ENCODE measurements at places on chromosomes 11 and 22.

DNA sequence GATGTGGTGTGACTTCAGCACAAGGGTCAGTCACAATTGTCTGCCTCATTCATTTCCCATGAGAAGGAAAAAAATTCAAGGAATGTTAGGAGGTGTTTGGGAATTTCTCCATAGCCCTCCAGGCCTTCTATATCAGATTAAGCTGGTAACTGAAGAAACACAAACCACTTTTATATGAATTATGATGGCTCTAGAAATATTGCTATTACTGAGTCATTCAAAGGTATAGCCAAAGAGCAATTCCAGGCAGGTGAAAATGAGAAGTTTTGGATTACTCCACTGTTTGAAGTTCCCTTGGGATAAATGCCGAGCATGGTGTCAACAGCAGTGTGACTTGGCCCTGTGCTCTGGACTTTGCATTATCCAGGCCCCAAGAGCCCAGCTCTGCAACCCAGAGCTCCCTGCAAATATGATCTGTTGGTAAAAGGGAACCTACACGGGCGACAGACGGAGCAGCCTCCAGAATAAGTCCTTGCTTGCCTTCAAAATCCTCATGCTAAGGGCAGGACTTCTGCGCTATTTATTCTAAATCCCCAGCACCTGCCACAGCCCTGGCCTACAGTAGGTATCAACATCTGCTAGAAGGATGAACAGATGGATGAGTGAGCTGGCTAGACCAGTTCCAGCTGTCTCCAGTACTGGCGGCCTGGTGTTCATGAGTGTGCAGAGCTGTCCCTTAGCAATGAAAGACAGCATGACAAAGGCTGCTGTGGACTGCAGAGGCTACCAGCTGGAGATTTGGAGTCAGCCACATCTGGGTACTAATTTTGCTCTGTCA lies 67.5 kb upstream of the ZBED5 start:
- DNase-seq, result peak; percentile 40

DNA sequence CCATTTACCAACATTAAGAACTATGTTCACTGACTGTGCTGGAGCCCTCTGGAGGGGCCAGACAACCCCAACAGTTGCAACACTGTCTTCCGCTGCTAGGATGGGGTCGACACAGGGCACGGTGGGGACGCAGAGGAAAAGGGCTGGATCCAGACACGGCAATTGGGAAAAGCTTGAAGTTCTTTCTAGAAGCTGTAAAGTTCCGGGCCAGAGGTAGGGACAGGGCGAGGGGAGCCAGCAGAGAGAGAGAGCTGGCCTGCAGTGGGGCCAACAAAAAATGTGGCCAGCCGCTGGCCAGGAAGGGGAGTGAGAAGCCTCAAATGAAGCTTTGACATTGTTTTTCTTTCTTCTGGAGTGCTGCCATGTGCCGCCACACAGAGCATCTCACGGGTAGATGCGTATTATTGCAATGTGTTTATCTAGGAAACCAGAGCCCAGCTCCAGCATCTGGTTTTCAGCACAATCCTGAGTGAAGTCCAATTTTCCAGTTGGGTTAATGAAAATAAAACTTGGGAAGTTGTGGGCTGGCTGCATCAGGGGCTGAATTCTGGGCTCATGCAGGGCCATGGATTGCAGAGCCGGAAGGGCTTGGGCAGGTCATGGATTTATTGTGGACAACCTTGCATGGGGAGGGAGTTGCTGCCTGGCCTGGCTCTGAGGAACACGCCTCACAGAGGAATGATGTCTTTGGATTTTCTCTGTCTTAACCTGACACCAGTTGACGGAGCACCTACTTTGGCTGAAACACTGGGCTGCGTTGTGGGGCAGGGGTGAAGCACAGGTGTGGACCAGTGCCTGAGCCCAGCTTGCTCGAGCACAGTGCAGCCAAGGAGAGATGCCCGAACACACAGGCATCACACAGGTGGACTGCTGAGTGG lies 67.6 kb upstream of the AMPD3 start:
- peak; percentile 81 for DNase-seq

DNA sequence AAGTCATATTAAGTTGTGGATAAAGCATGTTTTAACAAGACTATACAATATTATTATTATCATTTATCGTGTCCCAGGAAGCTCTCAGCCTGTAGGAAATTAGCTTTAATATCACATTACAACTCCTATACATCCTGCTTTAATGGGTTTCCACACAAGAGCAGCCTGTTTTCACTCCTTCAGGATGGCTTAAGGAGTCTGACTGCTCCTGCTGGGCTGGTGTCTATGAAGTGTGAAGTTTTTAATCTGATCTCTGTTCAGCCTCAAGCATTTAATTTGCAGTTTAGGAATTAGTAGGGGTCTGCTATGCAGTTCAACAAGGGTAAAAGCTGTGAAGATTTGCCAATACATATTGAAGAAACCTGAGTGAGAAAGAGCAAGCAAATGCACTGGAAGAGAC lies 653.4 kb upstream of the LRRC4C start:
- DNase-seq, result no peak

GRCh38 chr11:100105255-100105981 lies 581.7 kb upstream of the ARHGAP42 start:
- no peak for DNase-seq

DNA sequence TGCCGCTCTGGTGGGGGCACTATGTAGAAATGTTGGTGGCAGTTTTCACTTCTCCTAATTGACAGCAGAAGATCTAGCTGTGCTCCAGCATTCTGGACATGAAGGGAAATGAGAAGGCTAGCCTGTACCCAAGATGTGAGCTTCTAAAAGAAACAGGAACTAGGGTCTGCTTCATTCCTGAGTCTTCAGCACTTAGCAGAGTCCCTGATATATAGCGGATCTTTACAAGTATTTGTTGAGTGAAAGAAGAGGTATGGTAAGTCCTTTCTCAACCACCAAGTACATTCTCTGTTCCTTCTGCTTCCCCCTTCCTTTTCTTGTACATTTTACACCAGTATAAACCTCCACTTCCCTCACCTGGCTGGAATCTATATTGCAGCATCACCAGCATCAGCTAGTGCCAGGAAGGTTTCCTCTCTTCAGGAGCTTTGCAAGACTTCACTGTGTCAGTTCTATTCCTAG lies 408.3 kb upstream of the CADM1 start:
- no peak for DNase-seq

DNA sequence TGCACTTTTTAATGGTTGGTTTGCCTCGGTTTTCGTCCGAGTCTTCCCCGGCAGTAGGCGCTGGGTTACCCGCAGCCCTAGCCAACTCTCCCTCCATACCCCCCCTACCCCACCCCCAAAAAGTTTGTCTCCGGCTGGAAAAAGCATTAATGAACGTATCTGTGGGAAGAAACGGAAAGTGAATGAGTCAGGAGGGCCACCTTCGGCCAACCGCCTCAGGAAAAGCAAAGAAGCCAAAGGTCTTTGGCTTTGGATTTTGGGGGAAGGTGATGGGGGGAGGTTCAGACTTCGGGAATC lies 508 bp upstream of the FLI1 start:
- DNase-seq, result peak; percentile 72

DNA sequence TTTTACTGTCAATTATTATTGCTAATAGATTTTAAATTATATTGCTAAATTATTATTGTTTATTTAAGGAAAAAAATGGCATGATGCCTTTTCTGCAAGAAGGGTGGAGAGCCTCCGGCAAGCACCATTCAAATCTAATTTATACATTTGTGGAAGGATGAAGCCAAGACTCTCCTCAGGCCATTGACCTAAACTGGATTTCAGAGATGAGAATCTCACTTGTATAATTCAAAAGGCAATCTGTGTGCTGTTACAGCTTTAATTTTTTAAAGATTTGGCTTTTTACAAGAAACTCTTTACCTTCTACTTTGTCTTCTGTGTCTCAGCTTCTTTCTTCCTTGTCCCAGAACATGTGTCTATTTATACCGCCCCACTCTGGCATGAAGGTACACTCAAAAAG lies 722.5 kb downstream of the ETS1 start:
- no peak for DNase-seq

GRCh38 chr11:44811841-44812448 lies 85.2 kb downstream of the TSPAN18 start:
- DNase-seq, result no peak

DNA sequence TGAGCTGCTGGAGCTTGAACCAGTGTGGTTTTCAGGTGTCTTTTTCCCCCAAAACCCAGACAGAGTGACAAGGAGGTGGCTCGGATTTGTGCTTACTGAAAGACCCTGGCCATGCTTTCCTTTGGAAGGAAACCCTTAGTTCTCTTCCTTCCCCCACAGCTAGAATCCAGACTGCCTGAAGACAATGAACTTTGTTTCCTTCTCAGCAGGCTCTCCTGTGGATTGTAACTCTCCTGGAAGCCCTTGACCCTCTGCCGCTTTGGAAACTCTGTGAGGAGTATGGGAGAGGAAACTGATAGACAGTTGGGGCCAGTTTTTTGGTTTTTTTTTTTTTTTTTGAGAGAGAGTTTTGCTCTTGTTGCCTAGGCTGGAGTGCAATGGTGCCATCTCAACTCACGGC lies 62.1 kb upstream of the SESN3 start:
- DNase-seq, result no peak

DNA sequence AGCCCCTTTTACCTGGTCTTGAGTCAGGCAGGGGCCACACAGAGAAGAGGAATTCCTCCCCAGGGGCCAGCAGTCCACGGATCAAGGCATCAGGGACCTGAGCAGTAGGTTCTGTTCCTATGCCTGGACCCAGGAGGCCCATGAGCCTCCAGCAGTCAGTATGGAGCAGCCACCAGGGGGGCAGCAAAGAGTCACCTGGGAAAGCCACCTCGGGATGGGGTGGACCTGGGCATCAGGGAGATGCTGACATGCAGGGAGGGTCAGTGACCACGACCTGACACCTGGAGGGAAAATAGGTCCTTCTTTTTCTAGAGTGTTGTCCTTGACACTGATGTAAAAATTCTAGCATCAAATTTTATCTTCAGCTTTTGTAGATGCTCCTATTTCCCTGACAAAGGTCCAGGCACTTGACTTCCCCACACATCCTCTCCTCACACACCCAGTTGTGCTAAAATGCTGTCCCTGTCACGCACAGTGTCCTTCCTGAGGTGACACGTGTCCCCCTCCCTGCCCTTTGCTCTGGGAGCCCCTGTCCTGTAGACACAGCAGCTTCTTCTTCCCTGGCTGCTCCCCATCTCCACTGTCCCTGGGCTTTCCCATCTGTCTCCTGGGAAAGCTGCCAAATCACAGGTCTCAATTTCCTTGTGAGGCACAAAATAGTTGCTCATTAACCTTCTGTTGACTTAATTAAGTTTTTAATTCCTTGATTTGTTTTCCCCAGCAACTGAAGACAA lies 70.0 kb upstream of the IGLL5 start:
- no peak for DNase-seq

GRCh38 chr22:43262990-43263644 lies 76.2 kb upstream of the TTLL12 start:
- DNase-seq, result no peak

DNA sequence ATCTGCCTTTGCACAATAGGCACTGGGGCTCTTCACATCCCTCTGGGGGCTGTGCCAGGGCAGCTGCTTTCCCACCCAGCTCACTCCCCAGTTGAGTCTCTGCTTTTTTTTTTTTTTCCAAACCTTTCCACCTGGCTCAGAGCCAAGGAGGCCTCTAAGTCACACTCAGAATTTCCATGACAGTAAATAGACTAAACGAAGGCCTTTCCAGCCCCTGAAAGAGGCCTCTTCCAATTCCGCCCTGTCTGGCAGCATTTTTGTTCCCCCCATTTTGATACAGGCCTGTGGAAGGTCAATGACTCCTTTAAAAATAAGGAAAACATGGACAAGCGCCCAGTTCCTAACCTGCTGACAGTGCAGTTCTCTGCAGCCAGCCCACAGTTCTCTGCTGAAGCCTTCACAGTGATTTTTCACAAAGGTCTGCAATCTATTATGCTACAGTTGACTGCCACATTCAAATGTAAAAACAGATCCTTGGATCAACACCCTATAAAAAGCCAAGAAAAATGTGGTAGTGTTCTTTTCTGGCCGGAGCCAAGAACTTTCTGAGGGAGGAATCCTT lies 107.5 kb upstream of the SESN3 start:
- peak; percentile 96 for DNase-seq

GRCh38 chr11:119538753-119539152 lies 115.8 kb upstream of the THY1 start:
- no peak for DNase-seq

- no peak for DNase-seq
Observed at GRCh38 chr11:44138286-44138685, 42.8 kb downstream of the EXT2 start.

DNA sequence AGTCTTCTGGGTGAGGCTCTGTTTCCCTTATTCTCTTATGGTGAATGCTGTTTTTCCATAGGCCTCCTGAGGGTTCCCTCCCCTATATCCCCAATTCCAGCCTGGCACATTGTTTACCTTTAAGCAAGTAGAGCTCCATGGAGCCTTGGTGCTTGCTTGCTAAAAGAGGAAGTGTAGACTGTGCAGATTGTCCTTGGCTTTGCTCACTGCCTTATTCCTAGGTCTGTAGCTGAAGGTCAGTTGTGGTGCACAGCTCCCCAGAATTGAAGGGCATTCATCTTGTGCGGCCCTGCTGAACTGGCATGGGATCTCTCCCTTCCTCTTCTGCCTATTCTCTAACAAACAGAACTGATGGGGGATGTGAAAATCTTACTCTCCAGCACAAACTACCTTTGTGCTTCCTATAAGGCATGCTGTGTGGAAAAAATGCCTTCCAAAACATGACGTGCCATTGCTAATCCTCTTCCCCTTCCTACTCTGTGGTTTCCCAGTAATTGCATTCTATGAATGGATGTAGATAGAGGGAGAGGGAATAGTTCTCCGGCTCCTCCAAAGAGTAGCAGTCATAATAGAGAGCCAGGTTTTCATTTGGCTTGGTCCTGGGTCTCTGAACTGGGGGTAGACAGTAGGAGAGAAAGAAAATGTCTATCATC lies 34.2 kb upstream of the PLET1 start:
- DNase-seq, result no peak

GRCh38 chr22:37619991-37620390 lies 11.4 kb downstream of the GGA1 start:
- DNase-seq, result no peak

GRCh38 chr11:118838905-118839553 lies 44.7 kb upstream of the CXCR5 start:
- no peak for DNase-seq

- no peak for DNase-seq
Observed at GRCh38 chr22:19879643-19879991, 24.9 kb upstream of the GNB1L start.

GRCh38 chr11:73590991-73591390 lies 6.9 kb downstream of the FAM168A start:
- no peak for DNase-seq

GRCh38 chr22:25382762-25383161 lies 163.3 kb downstream of the CRYBB2 start:
- DNase-seq, result no peak

- no peak for DNase-seq
Observed at GRCh38 chr11:62411524-62411923, 7.3 kb upstream of the SCGB1A1 start.

DNA sequence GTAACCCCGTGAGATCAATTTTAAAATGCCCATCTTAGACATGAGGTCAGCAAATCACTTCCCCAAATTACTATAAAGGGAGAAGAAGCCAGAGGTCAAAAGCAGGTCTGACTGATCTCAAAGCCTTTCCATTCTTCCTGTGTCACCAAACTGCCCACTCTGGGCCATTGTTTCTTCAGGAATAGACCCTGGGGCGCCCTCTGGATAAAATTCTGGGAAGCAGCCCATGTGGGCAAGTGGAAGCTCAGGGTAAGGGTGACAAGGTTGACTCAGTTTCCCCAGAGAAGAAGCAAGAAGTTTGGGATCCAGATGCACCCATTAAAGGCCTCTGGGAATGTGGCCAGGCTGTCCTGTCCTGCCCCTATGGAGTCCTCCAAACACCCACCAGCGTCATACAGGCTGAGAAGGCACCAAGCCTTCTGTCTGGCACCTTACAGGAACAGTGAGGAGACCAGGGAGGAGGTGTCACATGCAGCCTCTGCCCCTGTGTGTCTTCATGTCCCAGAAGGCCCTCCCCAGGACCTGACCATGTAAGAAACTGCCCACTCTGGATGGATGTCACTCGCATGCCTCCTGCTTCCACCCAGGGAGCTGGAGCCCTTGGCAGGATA lies 50.1 kb downstream of the CHST1 start:
- no peak for DNase-seq

All from hindlimb muscle (tissue), 1 donor.